ENCODE measurements at places on chromosomes 3 and 15.

- no peak for DNase-seq
Measured at GRCh38 chr3:156587760-156588069, 32.8 kb upstream of the SSR3 start.

DNA sequence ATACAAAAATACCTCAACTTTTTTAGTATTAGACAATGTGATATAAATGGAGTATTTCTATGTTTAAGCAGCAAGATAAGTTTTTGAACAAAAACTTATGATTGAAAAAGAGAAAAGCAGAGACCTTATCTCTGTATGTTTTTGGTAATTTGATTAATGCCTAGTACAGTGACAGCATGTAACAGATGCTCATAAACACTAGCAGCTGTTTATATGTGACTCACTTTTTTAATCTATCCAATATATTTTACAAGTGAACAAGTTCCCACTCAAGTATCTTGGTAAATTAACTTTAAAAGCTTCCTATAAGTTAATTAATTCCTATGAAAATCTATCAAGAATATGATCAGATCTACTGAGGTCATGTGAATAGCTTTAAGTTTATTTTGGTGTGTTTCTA, 55.1 kb downstream of the NGLY1 start:
- no peak for DNase-seq

- DNase-seq = no peak
Measured at GRCh38 chr3:181052256-181052655, 62.7 kb upstream of the DNAJC19 start.

- no peak for DNase-seq
Measured at GRCh38 chr3:38738630-38739395, 77.2 kb downstream of the SCN10A start.

- DNase-seq = no peak
Measured at GRCh38 chr15:40250771-40251483, 12.1 kb downstream of the PAK6 start.
